ENCODE measurements at places on chromosomes 2 and 18.

DNA sequence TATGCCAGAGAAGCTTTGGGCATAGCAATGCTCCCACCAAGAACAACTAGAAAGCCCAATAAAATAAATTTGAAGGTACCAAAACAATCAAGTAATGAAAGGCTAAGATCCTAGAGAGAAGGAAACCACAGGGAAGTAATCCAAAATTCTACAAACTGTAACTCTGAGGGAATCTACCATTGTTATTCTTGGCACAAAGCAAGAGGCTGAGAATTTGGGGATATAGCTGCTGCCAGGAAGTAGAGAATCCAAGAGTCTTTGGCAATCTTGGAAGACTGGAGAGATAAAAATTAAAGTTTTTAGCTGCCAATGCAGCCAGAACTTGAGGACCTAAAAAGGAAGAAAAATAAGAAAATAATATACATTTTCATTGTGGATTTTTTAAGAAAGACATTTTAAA is 68.5 kb downstream of the PIGN start:
- no peak for DNase-seq

- no peak for DNase-seq
These were observed 834 bp upstream of the BUB1 start for GRCh38 chr2:110678457-110679336.

GRCh38 chr2:57504787-57505186 is 541.8 kb upstream of the VRK2 start:
- DNase-seq, result no peak

GRCh38 chr2:74548900-74549826 is 4.6 kb downstream of the LOXL3 start:
- DNase-seq, result no peak

DNA sequence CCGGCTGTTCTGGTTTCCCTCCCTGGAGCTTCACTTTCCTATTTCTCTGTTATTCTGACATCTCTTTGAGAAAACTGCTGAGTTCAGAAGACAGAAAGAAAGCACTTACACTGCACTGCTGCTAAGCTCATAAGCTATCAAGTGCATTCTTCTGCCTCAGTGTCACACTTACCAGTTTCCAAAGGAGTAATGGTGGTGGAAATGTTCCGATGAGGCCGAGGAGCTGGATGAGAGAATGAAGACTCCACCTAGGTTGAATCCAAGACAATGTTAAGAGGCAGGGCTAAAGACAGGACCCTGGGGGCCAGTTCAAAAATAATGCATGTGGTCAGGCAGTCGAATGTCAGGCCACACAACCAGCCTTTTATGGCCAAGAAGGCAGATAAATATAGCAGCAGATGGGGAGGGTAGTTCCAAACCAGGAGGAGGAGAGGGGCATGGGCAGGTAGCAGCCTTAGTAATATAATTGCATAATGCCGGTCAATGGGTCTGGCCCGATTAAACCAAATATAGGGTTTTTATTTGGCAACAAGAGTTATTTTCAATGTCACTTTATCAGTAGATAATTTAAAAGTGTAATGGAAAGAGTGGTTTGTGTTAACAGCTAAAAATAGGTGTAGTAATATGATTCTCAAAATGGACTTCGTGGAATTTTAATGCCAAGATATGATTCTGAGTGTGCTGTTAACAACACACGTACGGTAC is at the start of gene MYOM1:
TSS of gene MYOM1 (minus strand) at position 338 of the 705 bp plus-strand sequence. CDS start 4,745 bp downstream, outside the sequence.
- DNase-seq, result no peak
